ENCODE measurements at places on chromosomes 5 and 9.

GRCh38 chr9:88075966-88076285 is 62.3 kb downstream of the SPATA31C2 start:
- DNase-seq, result no peak

GRCh38 chr9:115202960-115203751 is 85.2 kb upstream of the TNC start:
- DNase-seq, result no peak

DNA sequence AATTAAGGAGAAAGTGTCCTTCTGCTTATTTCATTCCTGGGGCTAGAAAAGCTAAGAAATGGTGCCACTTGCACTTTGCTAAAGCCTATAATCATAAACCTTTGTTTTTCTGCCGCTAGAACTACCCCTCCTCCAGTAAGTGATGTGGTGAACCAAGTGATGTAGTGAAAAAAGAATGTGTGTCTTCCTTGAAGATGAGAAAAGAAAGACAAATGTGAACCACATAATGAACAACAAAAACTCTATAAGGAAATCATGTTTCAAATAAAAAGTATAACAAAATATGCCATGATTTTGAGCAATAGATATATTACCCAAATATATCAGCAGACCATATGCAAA is 179.0 kb upstream of the SGCD start:
- DNase-seq, result no peak

GRCh38 chr9:7284517-7284916 is 515.1 kb downstream of the DMAC1 start:
- no peak for DNase-seq

DNA sequence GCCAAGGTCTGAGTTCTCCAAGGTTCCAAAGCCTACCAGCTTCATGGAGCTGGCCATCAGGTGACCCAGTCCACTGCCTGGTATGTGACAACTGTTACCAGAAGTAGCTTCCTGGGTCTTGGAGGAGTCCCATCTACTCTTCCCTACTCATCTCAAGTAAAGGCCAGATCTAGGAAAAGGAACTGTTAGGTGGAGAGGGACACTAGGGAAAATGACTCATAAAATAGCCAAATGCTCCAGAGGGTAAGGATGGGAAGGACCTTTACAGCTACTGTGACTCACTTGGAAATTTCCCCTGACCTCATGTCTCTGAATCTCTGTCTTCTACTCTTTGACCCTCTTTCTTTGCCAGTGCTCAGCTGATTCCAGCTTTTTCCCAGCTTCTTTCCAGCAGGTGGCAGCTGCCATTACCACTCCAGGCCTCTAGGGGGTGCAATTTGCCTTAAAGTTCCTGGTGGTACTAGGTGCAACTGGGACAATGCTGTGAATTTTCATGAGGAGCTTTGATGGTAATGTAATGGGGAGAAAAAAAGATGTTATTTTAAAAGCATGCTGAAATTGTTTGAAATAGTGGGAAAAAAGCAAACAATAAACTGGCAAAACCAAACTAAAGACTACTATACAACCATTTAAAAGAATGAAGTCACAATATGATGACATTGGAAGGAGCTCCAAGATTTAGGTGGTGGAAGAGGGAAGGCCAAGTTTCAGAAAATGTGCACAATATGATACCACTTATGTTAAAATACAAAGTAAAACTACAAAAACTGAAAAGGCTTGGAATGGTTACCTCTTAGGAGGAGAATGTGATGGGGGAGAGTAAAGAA is 27.1 kb upstream of the MYORG start:
- DNase-seq, result peak; percentile 70

DNA sequence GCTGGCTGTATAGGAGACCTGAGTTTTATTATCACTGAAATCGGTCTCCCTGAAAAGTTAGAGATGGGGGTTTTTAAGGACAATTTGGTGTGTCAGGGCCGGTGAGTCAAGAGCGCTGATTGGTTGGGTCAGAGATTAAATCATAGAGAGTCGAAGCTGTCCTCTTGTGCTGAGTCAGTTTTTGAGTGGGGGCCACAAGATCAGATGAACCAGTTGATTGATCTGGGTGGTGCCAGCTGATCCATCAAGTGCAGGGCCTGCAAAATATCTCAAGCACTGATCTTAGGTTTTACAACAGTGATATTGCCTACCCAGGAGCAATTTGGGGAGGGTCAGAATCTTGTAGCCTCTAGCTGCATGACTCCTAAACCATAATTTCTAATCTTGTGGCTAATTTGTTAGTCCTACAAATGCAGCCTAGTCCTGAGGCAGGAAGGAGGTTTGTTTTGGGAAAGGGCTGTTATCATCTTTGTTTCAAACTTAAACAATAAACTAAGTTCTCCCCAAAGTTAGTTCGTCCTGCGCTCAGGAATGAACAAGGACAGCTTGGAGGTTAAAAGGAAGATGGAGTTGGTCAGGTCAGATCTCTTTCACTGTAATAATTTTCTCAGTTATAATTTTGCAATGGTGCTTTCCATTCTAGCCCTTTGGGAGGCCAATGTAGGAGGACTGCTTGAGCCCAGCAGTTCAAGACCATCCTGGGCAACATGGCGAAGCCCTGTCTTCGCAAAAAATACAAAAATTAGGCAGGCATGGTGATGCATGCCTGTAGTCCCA is 31.6 kb upstream of the RFK start:
- DNase-seq, result no peak

DNA sequence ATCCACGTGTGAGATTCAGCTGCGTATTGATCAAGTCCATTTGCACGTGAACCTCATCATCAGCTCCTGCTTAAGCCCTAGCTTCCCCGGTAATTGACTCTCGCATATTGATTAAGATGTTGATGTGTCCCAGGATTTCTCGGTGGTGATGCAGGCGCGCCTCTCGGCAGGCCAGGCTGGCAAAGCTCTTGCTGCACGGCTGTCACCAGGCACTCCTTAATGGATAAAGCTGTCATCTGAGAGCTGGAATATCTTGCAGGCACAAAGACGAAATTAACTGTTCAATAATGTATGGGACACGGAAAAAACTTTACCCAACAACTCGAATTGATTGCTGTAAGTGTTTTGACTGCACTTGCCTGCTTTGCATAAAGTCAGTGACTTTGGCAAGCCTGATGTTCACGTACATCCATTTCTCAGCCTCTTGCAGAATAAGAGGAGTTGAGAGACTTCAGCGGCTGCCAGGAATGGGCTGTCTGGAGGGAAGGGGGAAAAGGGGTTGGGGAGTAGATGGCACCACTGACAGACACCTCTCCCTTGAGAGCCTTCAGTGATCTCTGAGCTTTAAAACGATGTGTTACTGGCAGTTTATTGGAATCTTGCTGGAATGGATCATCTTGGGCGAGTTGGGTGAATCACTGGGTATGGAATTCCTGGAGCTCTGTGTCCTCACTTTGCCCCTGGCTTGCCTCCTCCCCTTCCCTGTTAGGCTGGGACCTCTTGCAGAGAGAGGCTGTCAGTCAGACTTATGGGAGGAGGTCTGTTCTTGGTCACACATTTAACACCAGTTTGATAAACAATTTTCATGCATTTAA is 650.3 kb downstream of the CCDC171 start:
- DNase-seq, result no peak

- DNase-seq, result no peak
Measured at GRCh38 chr5:124806373-124807077, 60.1 kb upstream of the ZNF608 start.

- DNase-seq, result no peak
Measured at GRCh38 chr9:4066120-4066519, 233.7 kb downstream of the GLIS3 start.

GRCh38 chr5:98453296-98453695 is 320.2 kb upstream of the RGMB start:
- DNase-seq, result no peak

GRCh38 chr5:77641397-77641943 is 3.0 kb upstream of the OTP start:
- no peak for DNase-seq

GRCh38 chr5:155996123-155996522 is 330.8 kb upstream of the SGCD start:
- DNase-seq, result no peak

DNA sequence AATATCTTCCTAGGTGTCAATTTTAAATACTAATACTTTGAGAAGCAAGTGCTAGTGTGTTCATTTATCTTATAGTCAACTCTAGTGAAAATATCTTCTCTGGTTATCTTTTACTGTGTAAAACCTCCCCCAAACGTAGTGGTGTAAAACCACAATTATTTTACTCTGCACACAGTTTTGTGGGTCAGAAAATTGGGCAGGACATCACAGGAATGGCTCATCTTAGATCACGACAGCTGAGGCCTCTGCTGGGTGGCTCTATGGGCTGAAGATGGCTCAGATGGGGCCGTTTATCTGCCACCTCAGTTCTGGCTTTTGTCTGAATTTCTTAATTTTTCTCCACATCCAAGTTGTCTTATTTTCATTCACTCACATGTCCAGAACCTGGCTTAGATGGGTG is 457.2 kb upstream of the ACTBL2 start:
- DNase-seq, result no peak

- no peak for DNase-seq
Measured at GRCh38 chr5:22908586-22908985, 55.4 kb upstream of the CDH12 start.

DNA sequence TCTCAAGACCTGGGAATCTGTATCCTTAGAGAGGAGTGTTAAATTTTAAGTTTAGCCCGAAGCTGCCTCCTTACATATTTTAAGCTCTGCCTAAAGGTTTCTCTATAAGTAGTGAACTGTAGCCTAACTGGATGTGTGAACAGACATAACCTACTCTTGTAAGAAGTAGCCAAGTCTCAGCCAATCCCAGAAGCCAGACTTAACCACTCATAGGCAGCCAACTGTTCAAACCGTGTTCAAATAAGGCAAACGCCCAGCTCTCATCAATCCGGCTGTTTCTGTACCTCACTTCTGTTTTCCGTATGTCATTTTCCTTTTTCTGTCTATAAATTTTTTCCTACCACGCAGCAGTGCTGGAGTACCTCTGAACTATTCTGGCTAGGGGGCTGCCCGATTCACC is 58.7 kb upstream of the HRH2 start:
- no peak for DNase-seq

- DNase-seq, result no peak
Measured at GRCh38 chr5:33336891-33337636, 103.7 kb upstream of the TARS1 start.

DNA sequence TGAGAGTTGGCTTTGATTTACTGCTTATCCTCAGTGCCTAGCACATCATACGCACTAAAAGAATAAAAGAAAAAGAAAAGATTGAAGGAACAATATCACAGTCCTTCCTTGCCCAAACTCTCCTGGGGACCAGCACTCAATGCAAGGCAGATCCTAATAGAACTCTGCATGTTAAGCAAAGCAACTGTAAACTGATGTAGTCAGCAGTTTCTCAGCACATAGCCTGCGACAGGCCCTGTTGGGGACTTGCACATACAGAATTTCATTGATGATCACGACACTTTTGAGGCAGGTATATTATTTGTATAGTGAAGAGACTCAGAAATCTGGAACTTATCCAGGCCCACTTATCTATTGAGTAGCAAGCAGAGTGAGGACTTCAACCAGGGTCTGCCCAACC is 15.4 kb downstream of the NIPAL4 start:
- no peak for DNase-seq

DNA sequence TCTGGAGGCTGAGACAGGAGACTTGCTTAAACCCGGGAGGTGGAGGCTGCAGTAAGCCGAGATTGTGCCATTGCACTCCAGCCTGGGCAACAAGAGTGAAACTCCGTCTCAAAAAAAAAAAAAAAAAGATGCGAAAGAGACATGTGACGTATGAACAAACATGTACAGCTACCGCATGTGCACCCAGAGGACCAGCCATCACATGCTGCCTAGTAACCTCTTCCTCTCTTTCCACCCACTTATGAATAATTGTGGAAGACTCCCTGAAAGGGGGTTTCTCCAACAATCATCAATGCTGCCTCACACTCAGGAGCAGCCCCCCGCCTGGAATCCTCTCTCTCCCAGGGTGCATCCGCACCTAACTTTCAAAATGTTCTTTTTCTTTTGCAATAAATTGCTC is 2.2 kb downstream of the SARDH start:
- DNase-seq, result no peak

DNA sequence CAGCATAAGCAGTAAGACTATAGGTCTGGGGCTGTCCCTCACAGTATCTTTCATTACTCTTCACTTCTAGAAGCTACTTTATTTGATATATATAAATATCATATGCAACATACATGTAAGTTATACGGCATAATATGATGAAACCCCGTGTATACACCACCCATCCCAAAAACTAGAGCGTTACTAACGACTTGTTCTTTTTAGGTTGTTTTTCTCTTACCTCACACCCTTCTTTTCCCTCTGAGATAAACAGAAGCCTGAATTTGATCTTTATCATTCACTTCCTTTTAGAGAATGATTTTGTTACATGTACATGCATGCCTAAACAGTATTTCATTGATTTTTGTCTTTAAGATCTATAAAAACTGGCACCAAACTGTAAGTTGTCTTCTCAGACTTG is 3.7 kb downstream of the TRMO start:
- no peak for DNase-seq

DNA sequence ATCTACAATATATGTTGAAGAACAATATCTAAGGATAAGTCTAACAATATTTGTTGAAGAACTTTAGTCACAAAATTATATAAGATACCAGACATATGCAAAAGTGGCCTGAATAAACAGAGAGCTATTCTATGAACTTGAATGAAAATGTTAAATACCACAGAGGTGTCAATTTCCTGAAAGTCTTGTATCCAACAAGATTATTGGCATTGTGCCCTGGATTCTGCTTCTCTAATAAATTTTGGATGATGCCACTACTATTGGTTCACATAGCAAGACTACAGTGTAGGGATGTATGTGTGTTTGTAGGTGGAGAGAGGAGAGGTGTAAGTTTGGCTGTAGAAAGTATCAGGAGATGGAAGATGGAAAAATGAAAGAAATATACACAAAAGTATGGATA is 731.8 kb upstream of the RGMB start:
- no peak for DNase-seq

DNA sequence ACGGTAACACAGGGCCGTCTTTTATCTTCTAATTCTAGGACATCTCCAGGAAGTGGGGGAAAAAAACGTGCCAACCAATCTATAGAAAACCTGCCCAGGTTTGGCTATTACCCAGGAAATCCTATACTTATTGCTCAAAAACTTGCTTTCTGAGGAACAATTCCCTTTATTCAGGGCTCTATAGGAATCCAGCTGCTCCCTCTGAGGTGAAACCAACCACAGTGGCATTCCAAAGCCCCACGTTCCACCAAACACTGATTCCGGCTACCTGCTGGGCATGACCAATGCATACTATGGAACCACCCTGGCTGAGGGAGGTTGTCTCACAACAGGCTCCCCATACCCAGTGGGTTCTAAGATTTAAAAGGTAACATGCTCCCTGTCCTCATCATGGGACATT is 57.6 kb downstream of the GLIS3 start:
- DNase-seq, result no peak

- no peak for DNase-seq
Measured at GRCh38 chr9:123860603-123861002, 69.3 kb downstream of the DENND1A start.

- DNase-seq, result no peak
Measured at GRCh38 chr9:6549106-6549800, 96.3 kb downstream of the GLDC start.

DNA sequence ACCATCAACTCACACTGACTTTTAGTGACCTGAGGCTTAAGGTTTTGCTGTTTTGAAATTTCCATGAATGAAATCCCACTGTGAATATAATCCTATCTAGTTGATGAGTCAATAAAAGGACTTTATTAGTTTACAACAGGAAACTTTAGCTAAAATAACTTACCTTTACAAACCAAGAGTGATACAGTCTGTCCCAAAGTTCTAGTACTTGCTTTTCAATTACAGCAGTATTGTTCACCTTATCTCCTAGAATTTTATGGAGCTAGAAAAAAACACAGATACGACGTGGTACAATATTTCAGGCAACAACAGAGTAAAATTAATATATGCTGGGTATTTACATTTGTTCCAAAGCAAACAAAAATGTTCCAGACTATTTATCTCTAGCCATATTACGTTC is 46.9 kb upstream of the CTNNAL1 start:
- DNase-seq, result no peak
